ENCODE measurements at places on chromosomes 3 and 15.
A peak's percentile ranks its signal among the peaks of the same experiment; 100 is the strongest.

DNA sequence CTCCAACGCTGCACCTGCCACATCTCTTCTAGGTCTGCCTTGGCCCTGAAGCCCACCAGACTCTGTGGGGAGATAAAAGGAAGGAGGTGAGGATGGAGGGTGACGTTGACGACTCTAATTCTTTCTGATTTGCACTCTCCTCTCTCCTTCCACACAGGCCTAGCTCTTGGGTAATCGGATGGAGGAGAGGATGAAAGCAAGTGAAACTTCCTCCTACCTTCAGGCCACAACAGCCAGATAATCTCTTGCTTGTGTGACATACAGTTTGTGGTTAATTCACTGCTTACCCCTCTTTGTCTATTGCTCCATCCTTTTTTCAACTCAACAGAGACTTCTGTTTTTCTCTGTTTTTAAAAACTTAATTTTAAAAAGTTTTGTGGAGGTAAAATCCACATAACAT, 208.1 kb downstream of the SV2B start:
- no peak for DNase-seq

DNA sequence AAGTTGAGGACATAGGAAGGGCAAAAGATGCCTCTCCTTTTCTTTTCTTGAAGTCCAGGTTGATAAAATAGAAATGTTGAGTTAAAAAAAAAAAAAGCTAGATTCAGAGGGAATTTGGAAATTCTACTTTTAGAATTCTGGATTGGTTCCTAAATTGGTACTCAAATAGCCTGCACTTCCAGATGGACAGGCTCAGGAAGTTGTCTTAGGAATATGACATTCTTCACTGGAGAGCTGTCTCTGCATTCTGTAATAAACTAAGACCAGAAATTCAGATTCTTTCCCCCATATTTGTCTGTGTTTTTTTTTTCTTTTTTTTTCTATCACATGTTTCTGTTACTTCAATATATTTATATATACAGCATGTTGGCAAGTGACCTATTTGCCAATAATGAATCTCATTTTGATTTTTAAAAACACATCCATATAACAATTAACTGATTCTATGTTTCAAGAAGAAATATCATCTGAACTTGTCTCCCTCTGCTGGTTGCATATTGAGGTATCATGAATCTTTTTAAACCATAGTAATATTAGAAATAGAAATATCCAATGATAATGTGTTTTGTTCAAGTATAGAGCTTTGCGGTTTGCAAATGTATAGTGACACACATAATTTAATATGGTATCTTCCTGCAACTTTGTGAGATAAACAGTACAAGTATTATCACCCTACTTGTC, 8.5 kb upstream of the LSAMP start:
- no peak for DNase-seq

DNA sequence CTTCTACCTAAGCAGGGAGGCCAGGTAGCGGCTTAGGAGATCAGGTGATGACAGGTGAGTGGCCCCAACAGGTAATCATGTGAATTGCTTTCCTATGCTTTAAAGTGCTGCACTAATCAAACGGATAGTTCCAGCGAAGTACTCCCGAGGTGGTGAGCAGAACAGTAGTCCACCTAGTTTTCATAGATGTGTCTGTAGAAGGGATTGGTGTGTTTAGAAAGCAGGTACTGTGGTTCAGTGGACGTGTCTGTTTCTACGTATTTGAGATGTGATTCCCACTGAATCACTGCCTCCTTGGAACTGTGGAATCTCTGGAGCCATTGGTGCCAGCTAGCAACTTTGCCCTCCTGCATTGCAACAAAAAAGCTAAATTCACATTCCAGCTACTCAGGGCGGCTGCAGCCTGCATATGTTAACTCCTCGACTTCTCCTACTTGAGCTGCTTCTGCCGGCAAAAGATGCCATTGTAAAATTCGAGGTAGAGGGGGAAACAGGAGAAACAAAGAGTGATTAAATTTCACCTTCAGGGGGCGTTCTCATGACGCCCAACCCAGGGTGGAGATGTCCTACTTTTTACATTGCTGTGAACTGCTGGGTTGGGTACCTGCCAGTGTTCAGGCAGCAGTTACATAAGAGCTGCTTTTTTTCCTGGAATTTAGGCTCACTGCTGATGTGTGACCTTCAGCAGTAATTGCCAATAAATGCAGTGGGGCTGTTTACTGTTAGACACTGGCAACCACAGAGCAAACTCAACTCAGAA, 227.3 kb downstream of the ITPR1 start:
- peak; percentile 83 for DNase-seq

GRCh38 chr3:32374788-32375595, 16.7 kb upstream of the CMTM7 start:
- peak; percentile 29 for DNase-seq

GRCh38 chr3:20353286-20353685, 167.3 kb upstream of the SGO1 start:
- no peak for DNase-seq

- DNase-seq, result no peak
Observed at GRCh38 chr3:6220447-6220846, 640.5 kb upstream of the GRM7 start.

- DNase-seq, result no peak
Observed at GRCh38 chr15:43991206-43991605, 164.4 kb downstream of the WDR76 start.

DNA sequence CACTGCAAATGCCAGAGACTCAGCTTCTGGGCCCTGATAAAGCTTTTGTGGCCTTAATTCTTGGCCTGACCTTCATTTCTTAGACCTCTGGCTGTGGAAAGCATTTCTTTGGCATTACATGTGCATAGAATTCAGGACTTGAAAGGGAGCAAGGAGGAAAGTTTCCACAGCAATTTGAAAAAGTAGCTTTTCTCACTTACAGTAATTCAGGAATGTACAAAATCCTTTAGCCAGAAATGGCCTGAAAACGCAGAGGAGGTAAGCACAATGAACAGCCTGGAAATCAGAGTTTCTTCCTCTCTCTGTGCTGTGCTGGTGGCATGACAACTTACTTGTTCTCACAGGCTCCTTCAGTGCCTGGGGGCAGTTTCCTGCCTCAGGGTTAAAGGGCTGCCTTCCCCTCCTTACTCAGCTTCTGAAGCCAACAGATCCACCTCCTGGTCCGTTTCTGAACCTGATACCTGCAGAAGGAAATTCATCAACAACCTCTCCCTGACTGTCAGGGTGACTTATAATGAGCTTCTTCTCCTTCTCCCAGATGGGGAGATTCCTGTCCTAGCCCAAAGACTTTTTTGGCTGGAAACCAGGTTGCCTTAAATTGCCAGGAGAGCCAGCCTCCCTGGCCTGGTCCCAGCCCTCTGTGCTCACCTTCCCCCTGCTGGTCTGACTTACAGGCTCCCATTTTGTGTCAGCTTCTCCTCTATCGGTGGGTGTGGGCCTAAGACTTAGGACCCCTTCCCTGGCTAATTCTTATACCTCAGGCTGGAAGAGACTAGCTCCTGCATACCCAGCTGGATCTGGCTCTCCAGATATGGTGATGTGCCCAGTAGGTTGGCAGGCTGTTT, 102.3 kb downstream of the MYRIP start:
- no peak for DNase-seq

DNA sequence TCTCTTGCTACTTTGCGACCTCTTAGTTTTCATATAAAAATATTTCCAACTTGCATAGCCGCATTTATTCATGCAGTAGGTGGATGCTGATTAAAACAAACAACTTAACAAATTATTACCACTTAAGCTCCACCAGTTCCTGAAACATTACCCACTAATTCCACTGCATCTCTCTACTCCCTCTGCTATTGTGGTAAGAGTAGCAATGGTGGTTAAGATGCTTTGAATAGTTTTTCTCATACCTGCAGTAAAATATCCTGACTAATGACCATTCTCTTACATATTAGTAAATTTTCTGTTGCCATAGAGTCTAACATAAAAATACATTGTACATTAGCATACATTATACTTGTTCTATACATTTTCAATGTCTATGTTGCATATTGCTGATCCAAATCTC, 397.6 kb upstream of the PLSCR5 start:
- no peak for DNase-seq

GRCh38 chr3:181326637-181327223, 337.2 kb upstream of the DNAJC19 start:
- peak; percentile 61 for DNase-seq

- DNase-seq, result no peak
Observed at GRCh38 chr15:74202452-74203401, at the start of gene STRA6. Gene STRA6, minus strand, starts transcription at chr15:74202787. Its CDS starts 520 bp downstream, at chr15:74202267.

DNA sequence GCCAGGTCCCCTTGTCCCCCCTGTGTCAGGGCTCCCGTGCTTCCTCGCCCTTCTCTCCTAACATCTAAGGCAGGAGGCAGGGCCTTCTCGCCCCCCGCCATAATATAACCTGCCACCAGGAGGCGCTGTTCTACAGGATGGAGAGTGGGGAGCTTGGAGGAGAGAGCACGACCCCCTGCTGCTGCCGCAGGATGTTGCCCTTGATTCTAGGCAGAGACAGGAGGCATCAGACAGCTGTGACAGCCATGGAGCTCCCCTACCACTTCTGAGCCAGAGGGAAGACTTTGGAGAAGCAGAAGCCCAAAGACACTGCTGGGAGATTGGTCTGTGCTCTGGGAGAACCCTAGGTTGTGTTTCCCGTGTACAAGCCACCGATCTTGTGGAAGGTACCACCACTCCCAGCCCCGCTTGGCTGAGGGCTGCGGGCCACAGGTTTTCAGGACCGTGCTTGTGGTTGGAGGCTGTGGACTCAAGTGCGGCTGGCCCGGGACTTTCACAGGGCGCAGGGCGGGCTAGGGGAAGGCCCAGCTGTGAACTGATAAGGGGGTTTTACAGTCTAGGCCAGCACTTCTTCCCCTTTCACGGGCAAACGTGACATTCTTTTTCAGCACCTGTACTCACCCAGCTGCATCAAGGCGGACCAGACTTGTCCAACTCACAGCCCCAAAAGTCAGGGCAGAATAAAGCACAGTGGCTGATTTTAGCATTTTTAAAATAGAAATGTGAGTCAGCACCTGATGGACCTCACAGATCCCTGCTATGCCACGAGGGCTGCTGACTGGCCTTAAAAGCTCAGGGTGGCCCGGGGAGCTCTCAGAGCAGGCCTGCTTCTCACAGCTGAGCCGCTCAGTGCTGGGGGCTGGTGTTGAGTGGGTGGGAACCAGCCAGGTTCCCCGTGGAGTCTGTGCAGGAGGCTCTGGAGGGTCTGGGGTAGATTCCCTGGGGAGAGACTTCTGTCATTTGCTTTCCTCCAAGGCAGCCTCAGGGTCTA, 2.6 kb upstream of the TIGIT start:
- peak; percentile 12 for DNase-seq

GRCh38 chr3:157718800-157719199, 215.6 kb upstream of the VEPH1 start:
- DNase-seq, result no peak

- DNase-seq, result no peak
Observed at GRCh38 chr3:15284121-15284889, 48.1 kb downstream of the SH3BP5 start.

DNA sequence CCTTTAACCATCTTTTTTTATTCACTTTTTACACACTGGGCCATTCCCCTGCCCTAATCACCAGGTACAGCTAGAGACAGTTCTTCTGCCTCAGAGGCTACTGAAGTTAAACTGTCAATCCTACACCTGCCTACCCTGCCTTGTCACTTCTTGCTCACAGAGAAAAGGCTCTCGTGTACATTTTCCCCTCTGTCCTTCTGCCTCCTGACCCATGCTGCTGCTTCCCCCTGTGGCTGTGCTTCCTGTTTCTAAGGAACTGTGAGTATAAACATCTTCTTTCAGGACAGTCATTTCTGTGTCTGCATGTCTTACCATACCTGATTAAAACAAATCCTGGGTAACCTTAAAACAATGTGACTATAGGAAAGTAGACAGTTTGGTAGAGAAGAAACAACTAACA, 236.4 kb upstream of the MRPL3 start:
- no peak for DNase-seq

- DNase-seq, result no peak
Observed at GRCh38 chr3:42347928-42348327, 62.5 kb downstream of the LYZL4 start.

DNA sequence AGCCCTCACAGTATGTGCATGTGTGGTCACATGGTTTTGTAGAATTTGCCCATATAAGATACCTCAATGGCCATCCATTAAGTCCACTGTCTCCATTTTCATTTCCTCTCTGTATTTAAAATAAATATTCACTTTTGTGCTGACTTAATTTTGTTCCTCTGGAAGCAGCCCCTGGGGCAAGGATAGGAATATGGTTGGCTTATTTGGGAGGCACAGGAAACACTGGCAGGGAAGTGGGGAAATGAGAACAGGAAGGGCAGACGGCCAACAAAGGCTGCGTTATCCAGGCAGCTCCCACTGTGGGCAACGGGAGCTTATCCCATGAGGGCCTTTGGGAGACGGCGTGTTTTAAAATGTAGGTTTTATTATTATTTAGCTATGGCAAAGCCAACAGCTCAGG, 148.6 kb downstream of the SHQ1 start:
- DNase-seq, result peak; percentile 44

- no peak for DNase-seq
Observed at GRCh38 chr3:69683082-69683806, 56.0 kb upstream of the MITF start.

DNA sequence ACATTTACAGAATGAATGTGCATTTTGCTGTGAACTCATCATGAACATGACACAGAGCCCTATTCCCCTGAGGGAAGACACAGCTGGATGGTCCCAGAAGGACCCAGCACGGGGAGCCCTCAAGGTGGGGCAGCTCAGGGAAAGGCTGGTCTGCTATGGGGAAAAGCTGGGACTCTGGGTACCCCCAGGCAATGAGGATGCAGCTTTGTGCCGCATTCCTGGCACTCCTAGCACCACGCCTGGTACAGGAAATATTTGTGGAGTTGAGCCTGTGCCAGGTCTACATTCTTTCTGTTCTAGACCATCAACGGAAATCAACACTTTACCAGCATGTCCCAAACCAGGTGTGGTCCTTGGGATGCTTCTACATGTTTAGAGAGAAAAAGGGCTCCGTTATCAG, 74.0 kb downstream of the SRGAP3 start:
- no peak for DNase-seq

- no peak for DNase-seq
Observed at GRCh38 chr3:127103080-127103479, 89.9 kb upstream of the PRR23E start.
